ENCODE measurements at places on chromosomes 1 and 21. TPM values are rescaled to one million over a fixed set of nuclear protein-coding genes. Genes with fewer than 3 reads are reported as not detected.

Gene HSPB7
- total RNA-seq = not detected

Gene PLCH2
- not detected for total RNA-seq

Gene COG2
- 13.8 TPM for total RNA-seq

Gene HIVEP3
- total RNA-seq = 7.6 TPM

Gene SELL
- 0.05 TPM for total RNA-seq

Gene MRPL24
- 79.0 TPM for total RNA-seq

Gene GOLT1A
- not detected for total RNA-seq

Measured in glomerular endothelial cell (primary cell).